ENCODE measurements at places on chromosomes 11 and 22.

- DNase-seq: no peak
Measured at GRCh38 chr11:71335371-71335770, 83.0 kb upstream of the SHANK2 start.

DNA sequence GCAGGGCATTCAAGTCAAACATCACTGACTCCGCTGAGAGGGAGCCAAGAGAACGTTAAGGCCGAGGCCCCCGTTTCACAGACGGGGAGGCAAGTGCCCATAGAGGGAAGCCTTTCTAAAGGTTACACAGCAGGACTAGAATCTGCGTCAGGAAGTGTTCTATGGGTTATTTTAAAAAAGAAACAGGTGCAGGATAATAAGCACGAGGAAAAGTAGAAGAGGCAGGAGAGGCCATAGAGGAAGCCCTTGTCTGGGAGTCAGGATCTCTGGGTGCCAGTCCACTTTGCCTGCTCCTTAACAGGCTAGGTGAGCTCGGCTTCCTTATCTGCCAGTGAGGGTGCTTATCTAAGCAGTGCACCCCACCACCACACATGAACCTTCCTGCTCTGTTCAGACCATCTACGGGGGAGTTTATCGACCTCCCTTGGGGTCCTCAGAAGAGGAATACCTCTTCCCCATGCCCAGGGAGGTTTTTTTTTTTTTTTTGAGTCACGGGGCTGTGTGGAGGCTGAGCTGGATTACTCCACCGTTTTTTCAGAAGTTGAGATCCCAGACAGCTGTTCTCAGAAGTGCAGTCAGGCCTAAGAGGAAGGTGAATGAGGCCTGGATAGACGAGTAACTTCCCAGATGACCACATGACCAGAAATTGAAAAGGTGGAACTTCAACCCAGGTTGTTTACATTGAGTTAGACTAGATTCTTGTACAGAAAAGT is 1.2 kb upstream of the FCHSD2 start:
- DNase-seq: peak; percentile 64

DNA sequence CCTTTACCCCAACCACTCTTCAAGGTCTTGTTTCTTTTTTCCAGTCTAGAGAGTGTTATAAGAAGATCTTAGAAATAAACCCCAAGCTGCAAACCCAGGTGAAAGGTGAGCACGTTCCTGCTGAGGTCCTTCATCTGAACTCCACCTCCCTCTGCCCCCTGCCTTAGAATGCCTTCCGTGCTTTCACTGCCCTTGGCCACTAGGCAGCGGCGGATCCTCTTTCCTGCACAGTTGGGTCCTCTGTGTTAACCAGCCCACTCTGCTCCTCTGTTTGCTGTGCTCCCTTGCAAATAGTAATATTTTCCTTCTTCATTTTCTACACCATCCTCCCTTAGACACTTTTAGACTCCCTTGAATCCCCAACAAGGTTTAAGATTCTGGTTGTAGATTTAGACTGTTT is 24.3 kb downstream of the TTC12 start:
- DNase-seq: no peak

- no peak for DNase-seq
Measured at GRCh38 chr22:47460861-47461260, 698.4 kb downstream of the TBC1D22A start.

- no peak for DNase-seq
Measured at GRCh38 chr11:15223318-15223717, 108.6 kb downstream of the INSC start.

DNA sequence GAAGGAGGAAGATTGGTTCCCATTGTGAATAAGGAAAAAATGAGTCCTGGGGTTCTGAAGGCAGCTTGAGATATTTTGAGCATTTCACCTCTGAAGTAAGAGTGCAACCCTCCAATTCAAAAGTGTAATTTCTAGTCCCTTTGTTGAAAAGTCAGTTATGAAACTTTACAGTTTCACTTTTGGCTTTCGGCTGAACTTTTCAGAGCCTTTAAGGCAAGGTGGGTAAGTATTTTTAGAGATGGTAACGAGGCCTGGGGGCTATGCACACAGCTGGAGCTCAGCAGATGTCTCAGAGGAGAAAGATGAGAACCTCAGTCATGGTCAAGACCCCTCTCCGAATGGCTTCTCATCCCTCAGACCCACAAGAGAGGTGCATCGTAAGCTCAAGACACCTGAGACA is 267.6 kb downstream of the KIRREL3 start:
- no peak for DNase-seq

DNA sequence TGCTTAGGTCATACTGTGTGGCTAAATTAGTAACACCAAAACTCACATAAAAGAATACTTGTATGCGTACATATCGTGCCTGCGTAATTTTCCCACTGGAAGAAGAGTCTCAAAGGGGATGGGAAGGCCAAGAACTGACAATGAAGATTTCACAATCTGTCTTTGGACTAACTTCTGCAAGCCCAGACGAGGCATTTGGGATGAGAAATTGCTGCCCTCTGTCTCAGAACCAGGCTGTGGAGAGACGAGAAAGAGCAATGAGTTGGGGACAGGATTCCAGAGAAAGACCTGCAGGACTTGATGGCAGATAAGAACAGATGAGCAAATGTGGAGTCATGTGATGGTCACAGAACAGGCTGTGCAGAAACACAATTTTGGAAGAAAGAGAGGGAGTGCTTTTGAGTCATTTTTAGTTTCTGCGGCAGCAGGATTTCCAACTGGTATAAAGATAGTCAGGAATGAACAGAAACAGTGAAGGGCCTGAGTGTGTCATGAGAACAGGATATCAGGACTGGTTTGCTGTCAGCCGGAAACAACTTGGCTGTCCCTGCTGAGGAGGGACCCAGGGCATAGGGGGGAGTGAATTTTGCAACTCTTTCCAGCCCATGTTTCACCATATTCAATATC is 82.7 kb upstream of the CTSC start:
- DNase-seq: no peak

DNA sequence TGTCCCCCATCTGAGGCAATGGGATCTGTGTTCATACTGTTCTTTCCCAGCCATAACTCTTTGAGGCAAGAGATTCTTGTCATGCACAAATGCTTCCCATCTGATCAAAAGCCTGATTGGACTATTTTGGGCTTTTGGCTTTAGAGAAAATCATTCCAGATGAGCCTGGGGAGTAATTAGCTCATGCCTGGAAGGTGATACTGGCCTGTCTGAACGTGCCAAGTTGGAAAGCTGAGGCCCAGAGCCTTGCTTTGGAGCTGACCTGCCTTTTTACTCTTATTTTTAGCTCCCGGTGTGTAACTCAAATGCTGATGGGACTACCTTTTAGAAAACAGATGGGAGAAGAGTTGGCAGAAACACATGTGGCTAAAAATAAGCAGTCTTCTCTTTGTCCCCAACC is 105.0 kb downstream of the DBX1 start:
- no peak for DNase-seq

All from inflammatory macrophage treated with lipopolysaccharide for 1 hour (primary cell).